NK-92 treated with Interleukin-12 subunit alpha and Interleukin-12 subunit beta, amount 100 ng/mL, for 24 hours (cell line): ENCODE measurements at places on chromosomes 7 and 10.

DNA sequence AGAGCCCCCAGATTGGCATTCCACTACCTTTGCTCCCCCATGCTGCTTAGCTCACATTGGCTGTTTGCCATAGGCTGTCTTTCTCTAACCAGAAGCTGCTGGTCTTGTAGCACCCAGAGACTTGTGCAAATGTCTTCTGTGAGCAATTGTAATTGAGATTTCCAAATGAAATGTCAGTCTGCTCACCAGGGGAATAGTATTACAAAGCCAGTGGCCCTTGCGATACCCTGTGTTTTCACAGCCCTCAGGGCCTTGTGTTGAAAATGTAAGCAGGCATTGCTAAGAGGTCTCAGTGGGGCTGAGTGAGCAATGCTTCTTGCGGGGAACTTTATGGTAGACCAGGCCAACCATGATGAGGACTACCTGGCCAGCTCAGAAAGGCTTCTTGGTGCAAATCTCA, 746.5 kb downstream of the LRMDA start:
- no peak for DNase-seq

DNA sequence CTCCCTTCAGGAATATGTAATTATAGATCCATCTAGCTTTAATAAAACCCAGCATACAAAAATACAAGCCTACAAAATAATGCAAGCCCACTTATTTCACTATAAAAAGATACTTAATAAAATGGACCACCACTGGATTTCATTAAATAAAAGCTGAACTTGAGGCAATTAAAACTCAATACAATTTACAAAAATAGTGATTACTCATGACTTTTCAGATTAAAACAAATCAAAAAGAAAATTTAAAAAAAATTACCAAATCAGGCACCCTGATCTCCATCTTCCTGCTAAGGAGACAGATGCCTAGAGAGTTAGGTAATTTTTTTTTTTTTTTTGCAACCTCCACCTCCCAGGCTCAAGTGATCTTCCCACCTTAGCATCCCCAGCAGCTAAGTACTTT, 41.8 kb downstream of the PRTFDC1 start:
- DNase-seq, result no peak

GRCh38 chr10:42973870-42974692, 102.8 kb upstream of the RET start:
- no peak for DNase-seq

DNA sequence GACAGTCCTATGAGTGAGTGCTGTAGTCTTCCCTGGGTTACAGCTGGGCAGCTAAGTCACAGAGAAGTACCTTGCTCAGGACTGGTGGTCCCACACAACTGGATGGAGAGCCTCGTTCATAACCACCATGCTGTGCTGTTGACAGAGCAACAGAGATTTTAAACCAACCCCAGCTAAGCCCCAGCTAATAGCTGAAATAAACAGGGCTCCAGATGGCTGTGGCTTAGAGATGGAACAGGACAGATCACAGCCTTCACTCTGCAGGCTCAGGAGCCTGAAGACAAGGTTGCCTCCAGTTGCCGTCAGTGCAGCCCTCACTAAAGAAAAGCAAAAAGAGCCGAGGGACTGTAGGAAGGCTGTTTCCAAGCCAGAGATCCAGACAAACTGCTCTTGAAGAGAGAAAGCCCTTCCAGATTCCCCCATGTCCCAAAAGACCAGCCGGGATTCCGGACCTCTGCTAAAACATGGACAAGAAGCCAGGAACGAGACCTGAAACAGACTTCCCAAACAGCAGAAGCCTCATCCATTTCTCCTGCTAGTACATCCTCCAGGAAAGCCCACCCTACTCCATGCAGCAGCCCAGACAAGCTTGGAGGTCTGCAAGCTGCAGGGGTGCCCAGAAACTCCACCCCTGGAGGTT, 4.2 kb downstream of the HTRA1 start:
- DNase-seq, result no peak

DNA sequence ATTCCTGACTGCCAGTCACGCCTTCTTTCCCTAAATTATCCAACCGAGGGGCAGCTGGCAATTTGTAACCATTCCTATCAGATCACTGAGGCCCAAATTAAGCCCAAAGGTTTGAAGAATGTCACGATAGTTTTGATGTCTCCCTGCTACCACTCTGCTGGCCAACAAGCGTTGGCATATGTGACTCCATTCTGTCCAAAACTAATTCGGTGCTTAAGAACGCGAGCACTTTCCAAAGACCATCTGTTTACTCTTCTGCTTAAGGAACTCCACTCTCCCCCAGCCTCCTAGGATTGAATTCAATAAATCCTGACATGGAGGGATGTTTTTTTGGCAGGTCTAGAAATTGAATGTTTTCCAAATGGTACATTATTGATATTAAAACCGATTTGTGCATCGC, 131.5 kb upstream of the CTBP2 start:
- DNase-seq, result no peak

DNA sequence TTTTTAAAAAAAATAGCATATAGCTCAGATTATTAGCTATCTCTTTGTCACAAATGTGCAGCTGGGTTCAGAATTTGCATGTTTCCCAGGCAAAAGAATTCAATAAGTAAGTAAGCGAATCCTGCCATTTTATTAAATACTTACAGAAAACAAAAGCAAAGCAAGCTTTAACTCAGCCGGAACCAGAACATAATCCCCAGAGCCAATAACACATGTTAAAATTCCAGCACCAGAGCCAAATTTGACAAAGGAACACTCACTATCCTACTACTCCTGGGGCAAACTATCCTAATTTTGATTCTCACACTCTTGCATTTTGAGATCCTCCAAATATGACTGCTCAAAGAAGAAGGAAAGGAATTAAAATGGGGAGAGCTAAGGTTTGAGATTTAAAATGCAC, 32.6 kb downstream of the LRRTM3 start:
- DNase-seq, result no peak
